Hippocampal formation (tissue), 2 donors: ENCODE measurements at places on chromosomes 1 and 21.

GRCh38 chr1:41282679-41283317 is 40.7 kb upstream of the SCMH1 start:
- DNase-seq: no peak

- no peak for DNase-seq
Measured at GRCh38 chr1:55822891-55823290, 607.7 kb upstream of the USP24 start.

DNA sequence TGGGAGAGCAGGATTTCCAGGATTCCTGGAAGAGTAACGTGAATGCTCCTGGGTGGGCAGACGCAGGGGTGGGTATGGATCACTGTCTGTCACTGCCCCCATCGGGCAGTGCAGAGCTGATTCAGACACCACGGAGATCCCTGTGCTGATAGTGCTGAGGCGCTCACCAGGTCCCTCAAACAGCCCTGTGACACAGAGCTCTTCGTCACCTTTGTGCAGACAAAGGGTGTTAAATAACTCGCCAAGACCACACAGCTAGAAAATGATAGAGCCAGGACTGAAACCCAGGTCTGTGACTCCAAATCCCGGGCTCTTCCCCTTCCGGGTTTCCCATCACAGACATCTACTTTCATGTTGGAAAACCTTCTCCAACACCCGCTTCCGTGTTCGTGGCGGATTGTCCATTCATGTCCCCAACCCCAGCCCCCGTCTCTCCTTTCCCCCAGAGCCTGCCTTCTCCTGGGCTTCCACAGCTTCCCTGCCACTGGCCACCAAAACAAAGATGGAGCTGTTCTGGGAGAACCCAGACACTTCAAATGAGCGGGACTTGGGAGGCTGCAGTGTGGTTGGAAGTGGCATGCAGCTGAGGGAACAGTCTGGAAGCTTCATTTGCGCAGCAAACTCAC is 2.6 kb downstream of the EFHD2 start:
- DNase-seq: no peak

DNA sequence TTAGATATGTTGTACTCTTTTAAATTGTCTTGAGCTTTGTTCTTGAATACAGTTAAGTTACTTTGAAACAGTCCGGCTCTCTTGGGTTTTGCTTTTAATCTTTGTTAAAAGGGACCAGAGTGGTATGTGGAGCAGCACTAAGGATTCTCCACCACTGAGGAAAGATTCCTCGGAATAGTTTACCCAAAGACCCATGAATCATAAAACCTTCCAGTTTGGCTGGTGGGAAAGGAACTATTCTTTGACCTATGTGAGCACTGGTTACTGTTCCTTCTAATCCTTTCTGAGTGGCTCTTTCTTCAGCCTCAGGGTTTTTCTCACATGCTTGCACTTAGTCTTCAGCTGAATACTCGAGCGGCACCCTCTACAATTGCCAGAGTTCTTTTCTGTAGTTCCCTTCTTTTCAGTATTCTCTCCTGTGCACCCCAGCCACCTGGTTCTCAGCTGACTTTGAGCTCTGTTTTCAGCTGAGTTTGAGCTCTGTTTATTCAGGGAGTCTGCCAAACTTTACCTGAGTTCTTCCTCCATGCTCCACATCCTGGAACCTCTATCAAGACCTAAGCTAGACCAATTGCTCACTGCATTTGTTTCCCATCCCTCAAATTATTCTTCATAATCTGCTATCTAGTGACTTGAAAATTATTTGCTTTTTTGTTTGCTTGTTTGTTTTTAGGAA is 253.8 kb upstream of the PLXNA2 start:
- no peak for DNase-seq

DNA sequence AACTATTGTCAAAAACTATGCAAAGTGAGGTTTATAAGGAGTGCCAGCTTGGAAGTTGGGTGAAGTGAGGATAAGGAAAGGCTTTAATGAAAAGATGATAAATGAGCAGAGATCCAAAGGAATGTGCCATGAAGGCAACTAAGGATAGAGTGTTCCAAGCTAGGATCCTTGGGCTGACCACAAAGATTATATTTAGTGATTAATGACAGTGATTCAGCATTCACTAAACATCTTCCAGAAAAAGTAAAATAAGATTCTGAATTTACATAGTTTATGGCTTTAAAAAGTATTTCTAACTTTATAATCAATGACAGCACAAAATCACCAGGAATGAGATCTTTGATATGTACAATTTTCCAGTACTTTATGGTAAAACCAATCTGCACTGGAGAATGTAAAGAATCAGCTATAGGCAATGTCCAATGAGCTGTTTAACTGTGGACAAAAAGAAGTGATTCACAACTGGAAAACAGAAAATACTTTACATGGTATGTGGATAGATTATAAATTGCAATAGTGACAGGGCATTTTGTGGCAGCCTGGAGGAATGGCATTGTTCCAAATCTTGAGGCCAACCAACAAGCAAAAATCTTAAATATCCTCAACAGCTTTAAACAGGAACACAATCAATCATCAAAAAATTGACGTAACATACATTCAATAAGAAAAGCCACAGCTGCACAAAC is 91.2 kb upstream of the KCTD3 start:
- no peak for DNase-seq

DNA sequence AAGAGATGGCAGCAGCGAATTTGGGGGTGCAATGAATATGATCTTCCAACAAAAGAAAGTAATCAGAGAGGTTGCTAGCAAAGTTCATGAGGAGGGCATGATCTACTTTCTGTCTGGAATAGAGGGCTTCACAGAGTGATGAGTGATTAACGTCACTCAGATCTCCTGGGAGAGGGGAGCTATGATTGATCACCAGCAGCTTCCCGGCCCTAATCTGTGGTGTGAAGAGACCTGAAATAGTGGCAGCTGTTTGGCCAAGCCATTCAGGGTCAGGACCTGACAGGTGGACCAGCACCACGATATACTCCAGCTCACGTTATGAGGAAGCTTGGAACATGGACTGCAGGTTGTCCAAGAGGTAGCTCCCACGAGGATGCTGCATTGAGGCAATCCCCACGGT is 19.9 kb upstream of the TMEM183A start:
- DNase-seq: no peak

GRCh38 chr1:39539252-39539790 is 37.3 kb downstream of the PABPC4 start:
- peak; percentile 84 for DNase-seq

DNA sequence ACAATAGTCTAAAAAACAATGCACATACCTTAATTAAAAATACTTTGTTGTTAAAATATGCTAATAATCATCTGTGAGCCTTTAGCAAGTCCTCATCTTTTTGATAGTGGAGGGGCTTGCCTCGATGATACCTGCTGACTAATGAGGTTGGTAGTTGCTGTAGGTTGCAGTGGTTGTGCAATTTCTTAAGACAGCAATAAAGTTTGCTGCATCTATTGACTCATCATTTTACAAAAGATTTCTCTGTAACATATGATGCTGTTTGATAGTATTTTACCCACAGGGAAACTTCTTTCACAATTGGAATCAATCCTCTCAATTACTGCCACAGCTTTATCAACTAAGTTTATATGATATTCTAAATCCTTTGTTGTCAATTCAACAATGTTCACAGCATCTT is 7.6 kb downstream of the C1orf87 start:
- no peak for DNase-seq

GRCh38 chr1:210746024-210746731 is 387.8 kb downstream of the KCNH1 start:
- DNase-seq: no peak

GRCh38 chr1:162632217-162632666 is at the start of gene DDR2:
DDR2 (plus strand) TSS chr1:162632464; CDS start chr1:162719064, 86,600 bp downstream.
- DNase-seq: no peak

DNA sequence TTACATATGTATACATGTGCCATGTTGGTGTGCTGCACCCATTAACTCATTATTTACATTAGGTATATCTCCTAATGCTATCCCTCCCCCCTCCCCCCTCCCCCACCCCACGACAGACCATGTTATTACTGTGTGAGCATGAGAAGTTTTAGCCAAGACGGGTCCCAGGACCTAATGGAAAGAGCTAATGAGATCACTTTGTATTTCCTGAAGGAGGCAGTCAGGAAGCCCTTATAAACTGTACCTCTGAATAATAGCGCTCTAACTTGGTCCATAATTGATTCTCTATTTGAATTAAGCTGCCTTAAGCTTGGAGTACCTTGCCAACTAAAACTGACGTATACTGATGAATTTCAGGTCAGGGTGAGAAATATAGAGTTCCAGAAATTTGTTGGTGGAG is 4.1 kb upstream of the NEGR1 start:
- DNase-seq: no peak
